Activated CD4-positive, alpha-beta T cell treated with anti-CD3 and anti-CD28 coated beads for 48 hours (primary cell): ENCODE measurements at places on chromosomes 3 and 15.

DNA sequence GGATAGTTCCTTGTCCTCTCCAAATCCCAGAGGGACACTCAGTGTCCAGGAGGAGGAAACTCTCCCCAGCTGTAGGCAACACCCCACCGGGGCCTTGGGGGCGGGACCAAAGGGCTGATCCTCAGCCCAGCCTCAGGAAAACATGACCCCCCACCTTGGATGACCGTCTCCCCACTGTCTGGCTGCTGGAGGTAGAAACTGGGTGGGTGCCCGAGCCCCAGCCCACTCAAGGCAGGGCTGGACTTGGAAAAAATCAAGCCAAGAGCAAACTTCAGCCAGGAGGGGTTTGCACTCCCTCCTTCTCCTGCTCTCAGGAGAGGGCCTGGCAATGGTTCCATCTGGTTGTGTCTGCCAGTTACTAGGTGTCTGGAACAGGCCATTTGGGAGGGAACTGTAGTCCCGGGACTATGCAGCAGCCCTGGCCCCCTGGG, 3.6 kb upstream of the RASL12 start:
- DNase-seq = no peak

DNA sequence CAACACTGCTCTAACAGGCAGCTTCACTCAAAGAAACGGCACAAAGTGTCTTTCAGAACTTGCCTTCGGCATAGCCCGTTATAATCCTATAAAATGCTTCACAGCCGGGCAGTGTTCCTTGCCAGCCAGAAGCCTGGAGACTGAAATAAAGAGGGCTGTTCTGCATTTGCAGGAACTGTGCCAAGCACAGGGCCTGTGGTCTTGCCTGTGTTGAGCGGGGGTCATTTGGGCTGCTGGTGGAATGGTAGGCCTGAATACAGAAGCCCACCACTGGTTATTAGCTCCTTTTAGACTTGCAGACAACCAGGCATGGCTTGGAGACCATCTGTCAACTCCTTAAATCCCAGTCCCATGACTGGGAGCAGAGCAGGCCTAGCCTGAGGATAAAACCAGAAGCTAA, 4.7 kb upstream of the ARHGEF3 start:
- no peak for DNase-seq

- no peak for DNase-seq
Observed at GRCh38 chr3:134147411-134147810, 103.2 kb downstream of the RYK start.

GRCh38 chr15:80866936-80867335, 87.8 kb downstream of the CEMIP start:
- no peak for DNase-seq

GRCh38 chr3:123757281-123757940, 126.7 kb downstream of the MYLK start:
- no peak for DNase-seq
